ENCODE measurements at places on chromosomes 16 and 17.

GRCh38 chr17:38872027-38872511, 2.2 kb downstream of the LASP1 start:
- DNase-seq: no peak

DNA sequence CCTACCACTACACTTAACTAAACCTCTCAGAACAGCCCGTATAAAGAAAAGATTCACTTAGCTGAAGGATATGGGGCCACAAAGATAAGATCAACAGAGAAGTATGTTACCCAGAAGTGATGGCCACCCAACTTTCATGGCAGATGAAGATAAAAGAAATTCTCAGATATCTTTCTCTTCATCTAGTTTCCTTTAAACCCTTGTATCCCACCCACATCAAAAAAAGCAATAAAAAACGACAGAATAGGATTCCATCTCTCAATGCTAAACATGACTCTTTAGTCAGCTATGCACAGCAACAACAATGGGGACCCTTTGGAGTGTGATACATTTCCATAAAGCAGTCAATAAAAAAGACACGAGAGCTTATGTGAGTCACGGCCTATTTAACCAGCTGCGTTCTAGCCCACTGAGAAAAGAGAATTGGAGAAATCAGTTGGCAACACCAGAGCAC, 86.6 kb downstream of the SNX11 start:
- peak; percentile 75 for DNase-seq

- DNase-seq: peak; percentile 7
Measured at GRCh38 chr16:53159781-53160436, 105.1 kb downstream of the CHD9 start.

DNA sequence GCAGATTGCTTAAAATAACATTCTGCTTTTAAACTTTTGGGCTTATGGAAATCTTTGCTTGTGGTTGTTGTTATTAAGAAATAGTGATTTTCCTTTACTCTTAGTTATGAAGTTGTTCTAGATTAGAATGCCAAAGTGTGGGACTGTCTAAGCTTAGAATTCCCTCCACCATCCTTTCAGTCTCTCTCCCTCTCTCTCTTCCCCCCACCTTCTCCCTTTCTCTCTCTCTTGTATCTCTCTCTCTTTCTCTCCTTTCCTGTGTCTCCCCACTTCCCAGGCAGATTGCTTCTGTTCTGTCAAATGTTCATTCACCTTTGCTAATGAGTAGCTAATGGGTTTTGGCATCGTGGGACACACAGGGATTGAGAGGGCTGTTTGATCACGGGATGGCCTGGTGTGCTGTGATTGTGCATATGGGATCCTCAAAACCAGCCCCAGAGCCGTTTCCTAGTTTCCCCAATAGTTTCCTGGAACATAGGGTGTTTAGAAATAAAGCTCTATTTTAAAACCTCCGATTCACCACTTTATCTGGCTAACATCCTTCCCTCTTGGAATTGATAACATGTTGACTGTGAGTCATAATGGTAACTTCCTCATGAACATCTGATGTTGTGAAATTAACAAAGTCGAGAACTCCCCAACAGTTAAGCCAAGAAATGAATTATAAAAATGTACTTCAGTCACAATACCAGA, 502.6 kb downstream of the TMEM114 start:
- no peak for DNase-seq

- no peak for DNase-seq
Measured at GRCh38 chr17:30477774-30478115, 537 bp downstream of the GOSR1 start.

- DNase-seq: no peak
Measured at GRCh38 chr16:14215941-14216340, 144.8 kb downstream of the MRTFB start.

- DNase-seq: no peak
Measured at GRCh38 chr17:41184480-41184961, at the start of gene KRTAP4-1. KRTAP4-1 (minus strand) TSS chr17:41184911; CDS start chr17:41184854, 57 bp downstream.

DNA sequence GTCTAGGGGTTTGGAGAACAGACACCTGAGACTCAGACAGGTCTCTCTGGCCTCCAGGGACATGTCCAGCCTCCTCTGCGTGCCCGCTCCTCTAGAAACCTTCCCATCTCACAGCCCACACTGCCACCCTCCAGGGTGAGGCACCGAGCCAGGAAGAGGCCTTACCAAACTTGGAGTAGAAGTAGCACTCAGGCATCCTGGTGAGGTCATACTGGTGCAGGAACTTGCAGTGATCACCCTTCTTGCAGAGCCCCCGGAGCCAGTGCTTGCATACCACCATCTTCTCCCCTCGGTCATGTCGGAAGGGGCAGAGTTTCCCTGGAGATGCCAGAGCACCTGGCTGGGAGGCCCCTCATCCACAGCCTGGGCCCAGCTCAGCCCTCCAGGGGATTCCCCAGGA, 4.2 kb downstream of the CPSF4L start:
- no peak for DNase-seq

GRCh38 chr17:80431246-80432195, 16.6 kb downstream of the ENDOV start:
- no peak for DNase-seq

GRCh38 chr16:65833171-65833871, 533.2 kb upstream of the CDH5 start:
- DNase-seq: no peak

- DNase-seq: no peak
Measured at GRCh38 chr16:89003831-89004208, 26.8 kb upstream of the CBFA2T3 start.

All from kidney epithelial cell (primary cell).